ENCODE measurements at places on chromosomes 3 and 15. TPM values are rescaled to one million over a fixed set of nuclear protein-coding genes. Genes with fewer than 3 reads are reported as not detected.

MELTF gene
- 10.7 TPM for total RNA-seq

NOX5 gene
- total RNA-seq = 2.1 TPM

SERPINI2 gene
- not detected for total RNA-seq

RPL32 gene
- 1,285 TPM for total RNA-seq

SEMA5B gene
- total RNA-seq = 0.51 TPM

ANKRD34C gene
- total RNA-seq = not detected

CEMIP gene
- total RNA-seq = not detected

Data from subcutaneous adipose tissue (tissue), 4 donors.